Temporal lobe (tissue), 4 donors: ENCODE measurements at places on chromosomes 1 and 21. TPM values are rescaled to one million over a fixed set of nuclear protein-coding genes. Genes with fewer than 3 reads are reported as not detected.

Gene FMN2
- 64.4 TPM for total RNA-seq

Gene CELA2B
- not detected for total RNA-seq

Gene FCGR2B
- total RNA-seq, result 0.25 TPM

Gene SUSD4
- 9.8 TPM for total RNA-seq

Gene CRP
- not detected for total RNA-seq

Gene GSTM4
- 6.6 TPM for total RNA-seq

Gene GATAD2B
- total RNA-seq, result 26.6 TPM

Gene CLDN14
- not detected for total RNA-seq
